Mucosa of gallbladder (tissue), 1 donor: ENCODE measurements at places on chromosomes 2 and 18.
A peak's percentile ranks its signal among the peaks of the same experiment; 100 is the strongest.

GRCh38 chr2:201218780-201219179 is 35.8 kb downstream of the CASP10 start:
- no peak for DNase-seq

DNA sequence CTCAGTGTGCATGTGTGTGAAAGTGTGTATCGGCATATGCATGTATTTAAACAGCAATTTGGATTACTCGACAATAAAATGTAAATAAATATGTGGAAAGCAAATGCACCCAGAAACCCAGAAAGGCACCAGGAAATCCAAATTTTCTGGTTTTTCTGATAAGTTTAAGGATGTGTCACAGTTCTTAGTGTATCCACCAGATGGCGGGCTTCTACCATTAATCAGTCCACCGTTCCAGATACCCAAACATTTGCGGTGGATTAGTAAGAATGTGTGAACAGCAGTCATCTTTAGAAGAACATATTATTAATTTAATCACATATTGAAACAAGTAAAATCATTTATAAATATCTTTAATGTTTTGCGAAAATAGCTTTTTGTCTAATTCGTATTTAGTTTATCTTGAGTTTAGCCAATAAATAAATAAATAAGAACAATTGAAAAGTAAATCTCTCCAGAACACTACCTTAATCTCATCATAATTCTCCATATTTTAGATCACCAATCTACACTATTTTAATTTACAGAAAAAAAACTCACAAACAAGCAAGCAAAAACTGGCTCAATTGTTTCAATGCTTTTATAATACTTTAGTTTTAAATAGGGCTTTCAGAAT is 298.9 kb downstream of the DSEL start:
- DNase-seq, result peak; percentile 68

DNA sequence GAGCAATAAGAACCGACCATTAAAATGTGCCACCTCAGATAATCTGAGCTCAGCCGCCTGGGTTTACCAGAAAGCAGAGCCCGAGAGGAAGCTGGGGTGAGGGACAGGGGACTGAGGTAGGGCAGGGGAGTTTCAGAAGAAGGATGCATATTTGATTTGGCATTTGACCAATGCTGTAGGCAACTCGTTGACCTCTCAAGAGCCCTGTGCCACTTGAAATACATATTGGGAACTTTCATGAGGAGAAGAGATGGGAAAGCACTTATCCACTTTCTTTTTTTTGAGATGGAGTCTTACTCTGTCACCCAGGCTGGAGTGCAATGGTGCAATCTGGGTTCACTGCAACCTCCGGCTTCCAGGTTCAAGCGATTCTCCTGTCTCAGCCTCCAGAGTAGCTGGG is 148.4 kb upstream of the SPRED2 start:
- DNase-seq, result no peak

DNA sequence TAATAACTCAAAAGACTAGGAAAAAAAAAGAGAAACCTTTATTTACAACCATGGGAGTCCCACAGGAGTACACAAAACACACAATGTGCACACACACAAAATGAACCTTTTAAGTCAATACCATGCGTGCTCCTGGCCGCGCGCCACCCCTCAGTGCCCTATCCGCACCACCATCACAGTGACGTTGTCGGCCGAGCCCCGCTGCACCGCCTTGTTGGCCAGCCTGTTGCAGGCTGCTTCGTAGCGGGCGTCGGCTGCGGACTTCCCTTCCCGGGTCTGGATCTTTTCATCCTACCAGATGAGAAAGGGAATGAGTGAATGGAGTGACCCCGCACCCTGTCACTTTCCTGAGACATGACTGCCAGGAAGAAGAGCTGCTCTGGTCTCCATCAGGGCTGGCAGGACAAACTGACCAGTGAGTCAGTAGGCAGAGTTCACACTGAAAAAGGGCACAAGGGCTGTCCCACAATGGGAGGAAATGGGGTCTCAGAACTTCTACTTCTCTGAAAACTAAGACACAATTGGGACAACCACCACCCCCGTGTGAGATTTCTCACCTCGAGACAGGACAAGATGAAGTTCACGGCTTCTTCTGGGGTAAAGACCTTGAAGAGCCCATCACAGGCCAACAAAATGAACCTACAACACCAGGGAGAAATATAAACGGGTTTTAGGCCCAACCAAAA is 11.8 kb downstream of the ERFE start:
- DNase-seq, result peak; percentile 28

GRCh38 chr2:167581961-167582574 is 665.3 kb downstream of the STK39 start:
- no peak for DNase-seq

DNA sequence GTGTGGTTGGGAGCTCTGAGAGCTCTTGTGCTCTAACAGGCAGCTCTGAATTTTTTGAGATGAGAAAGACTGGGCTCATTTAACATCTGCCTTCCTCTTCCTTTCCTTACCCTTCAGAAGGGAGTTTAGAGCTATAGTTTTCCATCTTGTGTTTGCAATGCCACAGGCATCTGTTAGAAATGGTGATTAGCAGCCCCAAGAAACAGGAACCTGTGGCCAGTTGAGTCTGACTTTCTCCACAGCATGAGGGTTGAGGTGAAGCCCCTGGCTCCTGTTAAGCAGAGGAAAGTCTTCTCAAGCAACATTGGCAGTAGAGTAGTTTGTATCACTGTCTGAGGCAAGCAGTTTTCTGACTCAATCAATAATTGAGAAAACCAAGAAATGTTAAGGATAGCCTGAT is 577.4 kb downstream of the ZEB2 start:
- DNase-seq, result no peak
